ENCODE measurements at places on chromosomes 12 and 14.

DNA sequence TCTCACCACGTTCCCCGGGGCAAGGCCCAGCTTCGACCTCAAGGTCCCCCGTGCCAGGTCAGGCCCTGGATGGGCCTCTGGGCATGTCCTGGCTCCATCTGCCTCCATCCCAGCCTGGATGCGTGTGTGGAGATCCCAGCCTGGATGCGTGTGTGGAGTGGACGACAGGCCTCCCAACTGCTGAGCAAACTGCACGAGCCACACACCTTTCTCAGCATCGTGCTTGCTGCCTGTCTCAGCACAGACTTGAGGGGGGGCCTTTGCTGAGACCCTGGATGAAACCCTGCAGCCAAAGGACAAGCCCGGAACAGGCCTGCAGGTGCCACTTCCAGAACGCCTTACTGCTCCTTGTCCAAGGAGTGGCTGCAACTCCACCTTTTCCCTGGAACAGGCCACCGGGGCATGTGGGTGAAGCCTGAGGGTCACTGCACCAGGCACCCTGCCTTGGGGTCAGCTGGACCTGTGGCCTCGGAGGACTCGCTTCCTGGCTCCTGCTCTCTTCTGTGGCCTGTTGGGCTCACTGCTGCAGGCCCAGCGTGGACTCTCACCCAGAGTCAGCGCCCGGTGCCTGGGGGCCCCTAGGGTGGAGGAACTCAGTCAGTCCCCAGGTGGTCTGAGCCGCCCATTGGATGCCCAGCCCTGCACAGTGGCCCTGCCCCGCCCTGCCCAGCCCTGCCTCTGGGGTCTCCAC is 176.0 kb downstream of the KIF26A start:
- no peak for DNase-seq

- DNase-seq: no peak
Observed at GRCh38 chr12:16612647-16613046, 6.7 kb upstream of the LMO3 start.

GRCh38 chr14:81302638-81303037 is 81.9 kb upstream of the GTF2A1 start:
- DNase-seq: no peak

GRCh38 chr12:26077915-26078702 is 46.7 kb downstream of the BHLHE41 start:
- DNase-seq: no peak

GRCh38 chr12:113154351-113154973 is 4.9 kb downstream of the CFAP73 start:
- DNase-seq: peak; percentile 33

DNA sequence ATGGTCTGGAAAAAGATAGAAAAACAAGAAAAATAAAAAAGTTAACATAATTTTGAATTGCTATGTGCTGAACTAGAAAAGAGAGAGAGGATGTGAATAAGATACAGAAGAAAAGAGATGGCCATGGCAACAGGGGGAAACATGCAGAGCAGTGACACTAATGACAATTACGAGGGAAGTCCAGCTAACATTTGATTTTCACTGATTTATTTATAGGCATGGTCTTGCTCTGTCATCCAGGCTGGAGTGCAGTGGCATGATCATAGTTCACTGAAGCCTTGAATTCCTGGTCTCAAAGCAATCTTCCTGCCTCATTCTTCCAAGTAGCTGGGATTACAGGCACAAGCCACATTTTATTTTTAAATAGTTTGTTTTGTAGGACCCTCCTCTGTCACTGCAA is 1.8 kb downstream of the OR6C74 start:
- DNase-seq: no peak

GRCh38 chr12:27099629-27100028 is 17.3 kb upstream of the C12orf71 start:
- DNase-seq: no peak

DNA sequence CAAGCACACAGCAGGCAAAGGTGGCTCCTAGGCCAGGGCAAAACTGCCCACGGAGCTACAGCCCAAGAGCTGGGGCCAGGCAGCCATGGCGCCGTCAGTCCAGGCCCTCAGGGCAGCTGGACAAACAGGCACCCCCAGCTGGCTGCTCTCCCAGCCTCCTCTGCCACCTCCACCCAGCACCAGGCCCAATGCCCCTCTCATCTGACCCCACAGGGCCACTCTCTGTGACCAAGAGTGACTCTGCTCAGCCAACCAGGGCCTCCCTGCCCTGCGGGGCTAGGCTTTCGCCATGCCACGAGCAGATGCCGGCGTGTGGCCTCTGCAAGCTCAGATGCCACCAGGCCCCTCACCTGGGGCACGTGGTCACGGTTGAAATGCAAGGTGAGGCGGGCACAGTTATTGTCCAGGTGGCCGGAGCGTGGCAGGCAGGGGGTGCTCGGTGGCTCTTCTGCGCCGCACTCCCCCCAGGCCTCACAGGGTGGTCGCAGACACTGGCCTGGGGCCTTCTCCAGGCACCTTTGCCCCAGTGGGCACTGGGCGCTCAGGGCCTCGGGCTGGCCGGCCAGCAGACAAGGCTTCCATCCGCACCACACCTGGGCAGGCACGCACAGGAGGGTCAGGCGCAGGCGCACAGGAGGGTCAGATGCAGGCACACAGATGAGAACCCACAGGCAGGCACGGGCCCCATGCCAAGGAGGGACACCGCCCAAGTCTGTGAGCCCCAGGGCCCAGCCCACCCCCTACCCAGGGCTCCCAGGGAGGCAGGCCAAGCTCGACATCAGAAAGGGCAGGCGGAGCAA is 23.0 kb downstream of the JAG2 start:
- DNase-seq: no peak

GRCh38 chr14:101620821-101621785 is 59.8 kb downstream of the DIO3 start:
- DNase-seq: no peak

GRCh38 chr12:67286257-67286656 is 17.1 kb downstream of the CAND1 start:
- no peak for DNase-seq

GRCh38 chr14:27184427-27184826 is 586.6 kb upstream of the NOVA1 start:
- DNase-seq: no peak

GRCh38 chr12:71159878-71160277 is 2.1 kb upstream of the TSPAN8 start:
- no peak for DNase-seq

DNA sequence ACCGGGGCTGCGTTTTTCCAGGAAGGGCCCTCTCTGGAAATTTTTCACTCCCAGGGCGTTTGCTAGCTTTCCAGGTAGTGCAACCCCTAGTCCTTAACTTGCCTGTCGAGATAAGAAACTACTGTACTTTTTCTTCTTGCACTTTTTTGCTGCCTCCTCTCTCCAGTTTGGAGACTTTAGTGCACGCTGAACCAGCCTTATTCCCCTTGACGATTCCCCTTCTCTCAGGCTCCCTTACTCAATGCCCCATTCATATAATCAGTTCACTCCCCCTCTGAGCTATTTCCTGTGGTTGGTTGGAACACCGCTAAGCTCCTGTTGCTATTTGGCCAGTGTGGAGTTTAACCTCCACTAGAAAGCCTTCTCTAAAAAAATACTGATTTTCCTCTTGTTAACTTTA is 682 bp downstream of the CREBL2 start:
- DNase-seq: peak; percentile 51

GRCh38 chr14:102811254-102811963 is 34.2 kb downstream of the TRAF3 start:
- DNase-seq: no peak

- DNase-seq: peak; percentile 18
Observed at GRCh38 chr14:68470361-68470760, 322.5 kb downstream of the ZFP36L1 start.

- DNase-seq: no peak
Observed at GRCh38 chr12:94059394-94060368, 88.7 kb upstream of the PLXNC1 start.

- peak; percentile 43 for DNase-seq
Observed at GRCh38 chr12:52004042-52004648, 2.6 kb upstream of the TAMALIN start.

- DNase-seq: no peak
Observed at GRCh38 chr12:108348842-108349241, 9.7 kb upstream of the CMKLR1 start.

- no peak for DNase-seq
Observed at GRCh38 chr14:75280831-75281653, 2.4 kb downstream of the FOS start.

DNA sequence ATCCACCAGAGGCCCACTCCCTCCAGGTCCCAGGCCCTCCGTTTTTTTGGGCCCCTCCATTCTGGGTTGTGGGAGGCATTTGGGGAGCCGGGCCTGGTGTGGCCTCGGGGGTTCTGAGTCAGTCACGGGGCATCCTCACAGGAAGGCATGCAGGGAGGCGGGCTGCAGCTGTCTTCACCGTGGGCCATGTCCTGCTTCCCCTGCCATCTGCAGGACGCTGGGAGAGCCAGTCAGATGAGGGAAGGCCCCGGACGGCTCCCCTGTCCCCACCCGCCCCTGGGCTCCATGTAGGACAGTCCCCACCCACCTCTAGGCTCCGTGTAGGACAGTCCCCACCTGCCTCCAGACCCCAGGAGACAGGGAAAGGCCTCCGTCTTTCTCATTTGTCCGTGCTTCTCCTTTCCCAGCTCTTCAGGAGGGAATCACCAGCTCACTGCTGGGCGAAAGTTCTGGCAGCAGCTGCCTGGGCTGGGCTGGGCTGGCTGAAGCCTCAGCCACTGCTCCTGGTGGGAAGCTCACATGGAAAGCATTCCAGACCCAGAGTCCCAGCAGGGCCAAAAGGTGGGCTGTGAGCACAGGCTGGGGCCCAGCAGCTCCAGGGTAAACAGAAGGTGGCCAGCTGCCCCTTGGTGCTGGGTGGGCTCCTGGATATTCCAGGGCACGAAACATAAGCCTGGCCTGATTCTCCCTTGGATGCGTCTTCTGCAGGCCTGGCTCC is 217.8 kb downstream of the KIF26A start:
- DNase-seq: peak; percentile 2

GRCh38 chr12:34212651-34213050 is 190.4 kb downstream of the ALG10 start:
- DNase-seq: no peak

GRCh38 chr12:52531566-52532300 is 11.5 kb upstream of the KRT5 start:
- DNase-seq: no peak

GRCh38 chr12:20237091-20237490 is 131.2 kb upstream of the PDE3A start:
- no peak for DNase-seq

DNA sequence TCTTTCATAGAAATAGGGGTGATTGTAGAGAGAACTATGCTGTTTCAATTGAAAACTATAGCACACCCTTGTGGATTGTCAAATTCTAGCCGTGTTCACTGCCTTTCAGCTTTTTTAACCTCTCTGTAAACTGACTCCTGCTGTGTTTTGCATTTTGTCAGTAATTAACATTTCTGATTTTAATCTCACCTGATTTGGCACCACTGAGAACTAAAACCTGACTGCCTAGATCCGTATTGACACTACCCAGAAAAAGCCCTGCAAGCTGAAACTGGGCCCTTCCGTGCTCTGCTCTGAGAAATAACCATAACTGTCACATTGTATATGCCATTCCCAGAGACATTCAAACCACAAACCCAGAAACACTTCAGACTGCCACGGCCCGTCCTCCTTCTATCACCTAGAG is 26.6 kb upstream of the ETV6 start:
- DNase-seq: no peak

- no peak for DNase-seq
Observed at GRCh38 chr12:131990980-131991305, 41.2 kb downstream of the EP400 start.

- no peak for DNase-seq
Observed at GRCh38 chr12:28145216-28145615, 45.0 kb upstream of the CCDC91 start.

DNA sequence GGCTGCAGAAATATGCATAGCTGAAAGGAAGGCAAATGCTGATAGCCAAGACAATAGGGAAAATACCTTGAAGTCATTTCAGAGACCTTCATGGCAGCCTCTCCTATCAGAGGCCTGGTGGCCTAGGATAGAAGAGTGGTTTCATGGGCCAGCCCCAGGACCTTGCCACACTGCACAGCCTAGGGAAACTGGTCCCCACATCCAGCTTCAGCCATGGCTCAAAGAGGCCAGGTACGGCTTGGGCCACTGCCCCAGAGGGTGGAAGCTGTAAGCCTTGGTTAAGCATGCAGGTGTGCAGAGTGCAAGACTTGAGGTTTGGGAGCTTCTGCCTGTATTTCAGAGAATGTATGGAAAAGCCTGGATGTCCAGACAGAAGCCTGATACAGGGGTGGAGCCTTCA is 101.0 kb upstream of the KITLG start:
- no peak for DNase-seq

DNA sequence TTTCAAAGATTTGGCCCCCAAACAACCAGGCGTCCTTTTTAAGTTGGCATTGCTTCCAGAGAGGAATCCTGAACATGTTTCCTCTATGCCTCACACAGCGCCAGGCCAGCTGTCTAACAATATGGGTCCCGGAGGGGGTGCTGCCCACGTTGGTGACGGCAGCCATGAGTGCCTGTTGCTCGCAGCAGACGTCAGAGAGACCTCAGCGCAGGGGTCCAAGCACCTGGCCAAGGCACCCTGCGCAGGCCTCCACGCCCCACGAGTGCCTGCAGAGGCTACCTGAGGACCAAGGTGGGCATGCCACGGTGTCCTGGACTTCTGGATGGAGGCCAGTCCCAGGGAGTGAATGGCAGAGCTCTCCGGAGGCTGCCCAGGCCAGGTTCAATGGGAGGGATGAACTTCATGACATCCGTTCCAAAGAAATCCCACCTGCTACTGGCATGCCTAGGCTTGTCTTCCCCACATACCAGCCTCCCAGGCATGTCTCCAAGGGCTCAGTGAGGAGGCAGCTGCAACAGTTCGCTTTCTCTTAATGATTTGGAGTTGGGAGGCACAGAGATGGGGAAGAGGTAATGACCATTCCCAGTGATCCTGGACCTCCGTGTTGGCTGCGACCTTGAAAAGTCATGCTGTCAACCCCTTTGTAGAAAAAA is 11.6 kb upstream of the FOXN3 start:
- DNase-seq: no peak

DNA sequence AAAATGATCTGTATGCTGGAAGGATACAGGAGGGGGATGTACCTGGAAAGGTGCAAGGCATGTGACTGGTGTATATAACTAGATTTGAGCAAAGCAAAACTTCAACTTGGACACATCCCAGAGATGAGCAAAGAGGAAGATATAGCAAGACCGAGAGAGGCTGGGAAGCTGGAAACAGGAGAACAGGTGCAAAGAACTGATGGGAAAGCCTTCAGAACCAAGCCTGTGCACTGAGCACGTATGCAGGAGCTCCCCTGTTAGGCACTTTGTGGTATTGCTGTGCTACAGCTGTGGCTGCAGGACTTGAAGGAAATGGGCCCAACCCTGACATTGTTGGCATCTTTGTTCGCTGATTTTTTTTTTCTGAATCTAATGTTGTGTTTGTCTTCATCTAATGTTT is 120.7 kb upstream of the PWP1 start:
- peak; percentile 33 for DNase-seq

- DNase-seq: no peak
Observed at GRCh38 chr12:77062396-77062795, 3.0 kb downstream of the E2F7 start.

DNA sequence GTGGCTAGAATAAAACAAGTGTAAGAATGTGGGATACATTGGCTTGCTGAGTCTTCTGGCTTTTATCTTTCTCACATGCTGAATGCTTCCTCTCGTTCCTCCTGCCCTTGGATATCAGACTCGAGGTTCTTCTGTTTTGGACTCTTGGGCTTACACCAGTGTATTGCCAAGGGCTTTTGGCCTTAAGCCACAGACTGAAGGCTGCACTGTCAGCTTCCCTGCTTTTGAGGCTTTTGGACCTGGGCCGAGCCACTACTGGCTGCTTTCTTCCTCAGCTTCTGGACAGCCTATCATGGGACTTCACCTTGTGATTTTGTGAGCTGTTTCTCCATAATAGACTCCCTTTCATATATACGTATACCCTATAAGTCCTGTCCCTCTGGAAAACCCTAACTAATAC is 300.9 kb upstream of the STXBP6 start:
- DNase-seq: no peak
